Endothelial cell (in vitro differentiated cells): ENCODE measurements at places on chromosomes 13 and 19. TPM values are rescaled to one million over a fixed set of nuclear protein-coding genes. Genes with fewer than 3 reads are reported as not detected.
A peak's percentile ranks its signal among the peaks of the same experiment; 100 is the strongest.

DNA sequence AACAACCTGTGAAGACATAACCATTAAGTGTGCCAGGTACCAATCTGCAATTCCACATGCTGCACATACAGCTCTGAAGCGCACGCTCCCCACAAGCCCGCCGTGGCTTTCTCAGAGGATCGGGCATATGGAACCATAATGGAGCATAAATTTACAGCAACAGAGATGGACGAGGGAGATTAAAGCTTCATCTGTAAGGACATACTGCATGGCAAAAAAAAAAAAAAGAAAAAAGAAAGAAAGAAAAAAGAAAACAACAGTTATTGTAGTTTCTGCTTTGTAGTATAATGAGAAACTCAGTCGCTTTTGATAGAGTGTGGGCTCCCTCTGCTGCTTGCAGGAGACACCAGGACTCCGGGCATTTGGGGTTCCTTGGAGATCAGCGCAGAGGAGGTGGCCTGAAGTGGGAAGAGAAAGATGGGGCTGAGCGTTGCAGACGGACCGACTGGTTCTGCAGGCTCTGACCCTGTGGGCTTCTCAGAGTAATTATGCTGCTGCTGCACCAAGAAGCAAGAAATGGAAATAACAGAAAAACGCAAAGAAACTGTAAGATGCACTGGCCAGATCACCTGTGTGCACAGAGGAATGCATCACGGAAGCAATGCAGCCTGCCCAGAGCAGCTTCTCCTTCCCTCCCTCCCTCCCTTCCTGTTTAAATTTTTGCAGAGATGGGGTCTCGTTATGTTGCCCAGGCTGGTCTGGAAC is 10.8 kb upstream of the PDCD5 start:
- H3K4me3 ChIP-seq, result no peak overlapping the region
- DNase-seq, result peak; percentile 50
- H3K27me3 ChIP-seq, result peaks cover 5% of the 10 kb centered on the region
- H3K36me3 ChIP-seq, result no peaks in the 10 kb centered on the region
- H3K27ac ChIP-seq, result no peak overlapping the region
- H3K4me1 ChIP-seq, result no peaks in the 10 kb centered on the region

DNA sequence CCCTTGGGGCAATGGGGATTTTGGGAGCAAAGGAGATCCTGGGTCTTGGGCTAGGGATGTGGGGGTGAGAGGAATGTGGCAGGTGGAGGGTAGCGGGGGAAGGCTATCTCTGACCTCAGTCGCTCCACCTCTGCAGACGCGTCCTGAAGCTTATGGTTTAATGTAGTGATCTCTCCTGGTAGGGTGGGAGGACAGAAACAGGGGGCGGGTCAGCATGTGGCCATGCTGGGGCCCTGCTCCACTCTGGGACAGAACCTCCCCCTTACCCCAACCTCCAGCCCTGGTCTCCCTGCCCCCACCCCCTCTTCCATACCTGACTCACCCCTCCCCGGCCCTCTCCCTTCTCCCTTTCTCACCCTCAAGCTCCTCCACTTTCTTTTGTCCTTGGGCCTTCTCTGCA is 1.4 kb downstream of the BST2 start:
- H3K4me1 ChIP-seq, result peaks cover 35% of the 10 kb centered on the region
- DNase-seq, result no peak
- H3K36me3 ChIP-seq, result peaks cover 4% of the 10 kb centered on the region
- H3K27ac ChIP-seq, result peak overlapping the region; percentile 48
- peak overlapping the region; percentile 88 for H3K4me3 ChIP-seq
- peaks cover 9% of the 10 kb centered on the region for H3K27me3 ChIP-seq

DNA sequence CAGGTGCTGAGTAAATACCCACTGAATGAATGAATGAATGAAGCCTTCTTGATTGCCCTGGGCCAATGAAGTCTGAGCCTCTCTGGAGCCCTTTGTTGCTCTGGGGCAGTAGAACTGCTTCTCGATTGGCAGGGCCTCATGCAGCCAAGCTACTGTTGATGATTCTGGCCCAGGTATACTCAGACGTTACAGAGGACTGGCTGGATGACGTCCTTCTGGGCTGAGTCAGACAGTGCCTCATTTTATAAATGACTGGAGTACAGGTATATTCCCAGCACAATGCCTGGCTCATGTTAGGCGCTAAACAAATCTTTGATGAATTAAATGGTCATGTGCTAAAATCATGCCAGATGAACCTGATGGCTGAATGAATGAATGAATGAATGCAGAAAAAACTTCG is 243.8 kb upstream of the MAB21L1 start:
- H3K27ac ChIP-seq, result no peak overlapping the region
- H3K36me3 ChIP-seq, result no peaks in the 10 kb centered on the region
- peaks cover 4% of the 10 kb centered on the region for H3K4me1 ChIP-seq
- H3K4me3 ChIP-seq, result no peak overlapping the region

The PEX11G gene
- total RNA-seq, result 3.8 TPM

DNA sequence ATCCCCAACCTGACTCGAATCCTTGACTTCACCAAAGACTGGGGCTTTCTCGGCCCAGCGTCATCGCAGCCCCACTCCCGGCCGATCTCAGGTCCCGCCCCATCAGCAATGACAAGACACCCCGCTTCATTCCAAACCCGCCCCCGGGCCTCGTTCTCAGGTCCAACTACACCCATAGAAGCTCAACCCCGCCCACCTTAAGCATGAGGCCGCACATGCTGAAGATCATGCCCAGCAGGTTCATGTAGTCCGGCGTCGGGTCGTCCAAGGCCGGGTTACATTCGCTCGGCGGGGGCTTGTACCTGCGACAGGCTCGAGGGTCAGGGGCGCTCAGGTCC is 2.3 kb downstream of the WDR83 start:
- H3K36me3 ChIP-seq, result peaks cover 22% of the 10 kb centered on the region
- peak overlapping the region; percentile 98 for H3K4me3 ChIP-seq
- H3K4me1 ChIP-seq, result peaks cover 36% of the 10 kb centered on the region
- peak; percentile 34 for DNase-seq
- peak overlapping the region; percentile 97 for H3K27ac ChIP-seq

- no peaks in the 10 kb centered on the region for H3K36me3 ChIP-seq
- no peak overlapping the region for H3K4me3 ChIP-seq
- no peaks in the 10 kb centered on the region for H3K4me1 ChIP-seq
- no peak for DNase-seq
- H3K27ac ChIP-seq, result no peak overlapping the region
These were observed 15.7 kb upstream of the B3GNT3 start for GRCh38 chr19:17778968-17779929.

GRCh38 chr19:2215281-2215751 is 20.8 kb downstream of the PLEKHJ1 start:
- H3K4me3 ChIP-seq, result no peak overlapping the region
- H3K27me3 ChIP-seq, result peaks cover 1% of the 10 kb centered on the region
- DNase-seq, result no peak
- peaks cover 3% of the 10 kb centered on the region for H3K4me1 ChIP-seq
- H3K27ac ChIP-seq, result no peak overlapping the region

The ZNF98 gene
- total RNA-seq, result not detected

The LGALS7B gene
- 18.8 TPM for total RNA-seq
